ENCODE measurements at places on chromosomes 3 and 15.

GRCh38 chr3:143585720-143586456, 262.4 kb downstream of the SLC9A9 start:
- DNase-seq: no peak

GRCh38 chr15:52349052-52349700, 53.6 kb upstream of the MYO5C start:
- DNase-seq: peak; percentile 82

DNA sequence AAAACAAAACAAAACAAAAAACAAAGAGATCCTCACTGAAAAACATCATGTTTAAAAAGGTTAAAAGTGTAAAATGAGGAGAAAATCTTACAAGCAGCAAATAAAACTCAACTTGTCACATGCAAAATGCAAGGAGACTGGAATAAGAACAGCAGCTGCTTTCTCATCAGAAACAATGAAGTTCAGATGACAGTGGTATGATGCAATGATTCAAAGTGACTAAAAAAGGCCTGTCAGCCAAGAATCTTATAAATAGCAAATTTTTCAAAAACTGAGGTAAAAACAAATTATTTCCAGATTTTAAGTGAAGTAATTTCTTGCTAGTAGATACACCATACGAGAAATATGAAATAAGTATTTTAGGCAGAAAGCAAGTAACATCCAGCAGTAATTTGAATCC, 68.6 kb upstream of the EPHA3 start:
- no peak for DNase-seq

DNA sequence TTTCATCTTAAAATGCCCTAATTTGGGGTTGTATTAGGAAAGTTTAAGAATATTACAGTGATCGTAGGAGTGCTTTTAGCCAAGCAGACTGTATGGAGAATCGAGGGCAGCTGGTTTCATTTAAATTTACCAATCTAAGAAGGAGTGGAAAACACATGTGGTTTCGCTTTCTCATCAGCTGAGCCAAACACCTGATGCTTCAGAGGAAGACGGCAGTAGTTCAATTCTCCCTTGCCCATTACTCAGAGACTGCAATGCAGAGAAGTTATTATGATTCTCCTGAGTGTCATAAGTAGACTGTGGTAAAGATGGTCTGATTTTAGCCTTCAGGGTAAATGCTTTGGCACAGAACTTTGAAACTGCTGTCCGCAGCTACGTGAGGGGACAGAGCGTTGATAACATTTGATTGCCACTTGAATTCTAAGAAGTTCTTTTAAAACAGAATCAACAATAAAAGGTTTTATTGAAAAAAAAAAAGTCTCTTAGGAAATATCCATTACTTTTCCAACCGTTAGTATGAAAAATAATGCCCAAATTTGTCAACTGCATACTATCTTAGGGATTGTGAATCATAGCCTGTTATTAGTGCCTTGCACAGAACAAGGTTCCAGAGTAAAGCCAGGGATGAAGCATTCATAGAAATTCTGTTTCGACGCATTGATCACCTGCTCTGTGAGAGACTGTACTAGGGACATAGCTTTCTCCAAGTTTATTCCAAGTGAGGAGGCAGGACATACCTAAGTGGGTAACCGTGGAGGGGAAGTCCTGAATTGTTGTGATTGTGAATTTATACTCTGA, 25.6 kb downstream of the LYSMD4 start:
- DNase-seq: peak; percentile 78

GRCh38 chr15:84752700-84753099, 4.3 kb downstream of the ZNF592 start:
- peak; percentile 68 for DNase-seq

DNA sequence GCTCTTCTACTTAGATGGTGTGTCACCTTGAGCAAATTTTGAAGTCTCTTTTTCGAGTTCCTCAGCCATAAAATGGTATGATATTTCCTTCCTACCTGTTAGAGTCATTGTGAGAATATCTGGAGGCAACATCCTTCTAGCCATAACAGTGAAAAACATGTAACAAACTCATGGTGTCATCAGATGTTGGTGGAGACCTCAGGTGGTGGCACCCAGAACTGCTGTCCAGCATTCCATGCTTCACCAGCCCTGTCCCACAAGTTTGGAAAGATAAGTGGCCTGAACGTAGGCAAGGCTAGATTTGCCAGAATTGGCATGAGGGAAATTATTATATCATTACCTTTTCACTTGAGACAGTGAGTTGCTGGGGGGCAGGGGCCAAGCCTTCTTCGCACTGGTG, 30.4 kb downstream of the GASK1A start:
- DNase-seq: no peak

DNA sequence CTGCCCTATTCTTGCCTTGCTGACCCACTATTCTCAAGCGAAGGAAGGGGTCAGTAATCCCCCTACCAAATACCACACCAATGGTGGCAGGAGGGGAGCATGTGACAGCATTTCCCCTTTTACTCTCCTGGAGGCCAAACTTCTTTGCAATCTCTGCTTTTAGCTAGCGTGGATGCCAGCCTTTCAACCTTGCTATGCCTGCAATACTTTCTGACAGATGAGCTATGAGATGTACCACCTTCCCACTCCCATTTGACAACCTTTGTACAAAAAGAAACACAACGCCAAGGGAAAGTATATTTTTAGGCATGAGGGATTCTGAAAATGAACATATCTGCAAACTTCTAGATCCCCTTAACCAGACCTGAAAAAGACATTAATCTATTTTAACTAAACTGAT, 302.1 kb downstream of the FHIT start:
- no peak for DNase-seq

- no peak for DNase-seq
Measured at GRCh38 chr3:58667229-58667628, 655 bp upstream of the FAM3D start.

DNA sequence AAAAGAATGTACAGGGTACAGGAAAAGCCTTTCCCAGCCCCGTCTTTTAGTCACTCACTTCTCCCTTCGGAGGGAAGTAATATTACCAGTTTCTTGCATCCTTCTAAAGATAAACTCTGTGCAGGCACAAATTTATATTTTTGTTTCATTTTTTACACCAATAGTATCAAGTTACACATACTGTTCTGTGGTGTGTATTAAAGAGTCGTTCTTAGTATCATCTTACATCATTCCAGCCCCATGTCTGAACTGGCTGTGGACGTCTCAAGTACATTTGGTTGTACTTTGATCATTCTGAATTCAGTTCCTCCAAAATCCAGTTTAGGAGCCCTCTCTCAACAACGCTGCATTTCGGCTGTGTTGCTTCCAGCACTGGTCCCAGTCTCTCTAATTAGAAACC, 68.7 kb downstream of the LMLN start:
- peak; percentile 34 for DNase-seq

DNA sequence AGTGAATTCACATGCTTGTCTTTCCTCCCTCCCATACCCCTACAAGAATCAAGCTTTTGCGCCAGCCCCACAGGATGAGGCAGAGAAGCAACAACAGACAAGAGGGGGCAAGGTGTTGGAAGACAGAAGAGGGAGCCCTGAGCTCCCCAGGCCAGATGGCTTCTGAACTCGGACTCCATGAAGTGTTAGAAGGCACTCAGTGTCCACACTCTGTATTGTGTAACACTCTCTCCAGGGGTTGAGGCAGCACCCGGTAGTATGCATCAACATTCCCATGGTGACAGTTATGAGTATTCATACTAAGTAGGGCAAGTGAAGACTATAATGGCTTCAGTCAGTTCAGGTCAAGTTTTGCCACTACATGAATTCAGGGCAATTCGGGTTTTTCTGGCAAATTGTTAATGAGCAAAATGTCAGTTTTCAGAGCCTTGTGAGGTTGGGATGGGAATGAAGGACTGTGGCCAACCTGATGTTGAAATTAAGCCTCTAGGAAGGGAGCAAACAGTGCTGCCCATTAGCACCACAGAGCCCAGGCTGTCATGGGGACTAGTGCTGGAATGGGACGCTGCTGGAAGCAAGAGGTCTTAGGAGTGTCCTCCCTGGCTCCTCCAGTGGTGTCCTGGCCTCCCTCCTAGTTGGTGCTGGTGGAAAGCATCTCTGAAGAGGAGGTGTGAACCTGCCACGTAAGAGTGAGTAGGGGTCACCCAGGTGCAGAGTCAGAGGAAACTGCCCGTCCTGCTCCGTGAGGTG, 79.4 kb downstream of the KLF15 start:
- DNase-seq: peak; percentile 41

- DNase-seq: no peak
Measured at GRCh38 chr3:16455966-16456365, 57.5 kb downstream of the RFTN1 start.

DNA sequence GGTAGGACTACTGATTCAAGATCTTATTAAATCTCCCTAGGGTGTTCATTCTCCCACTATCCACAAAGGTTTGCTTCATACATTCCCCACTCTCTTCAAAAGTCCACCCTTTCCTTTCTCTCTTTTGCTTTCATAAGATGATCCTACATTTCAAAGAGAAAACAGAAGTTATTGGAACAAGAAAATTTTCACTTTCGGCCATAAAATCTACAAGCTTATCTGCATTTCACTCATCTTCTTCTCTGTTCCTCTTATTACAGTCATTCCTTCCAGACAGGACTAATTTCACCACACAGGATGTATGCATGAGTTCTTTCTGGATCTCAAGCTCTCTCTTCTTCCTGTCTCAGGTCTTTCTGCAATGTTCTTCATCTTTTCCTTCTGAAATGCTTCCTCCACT, 238.7 kb downstream of the ISL2 start:
- DNase-seq: no peak

- no peak for DNase-seq
Measured at GRCh38 chr3:80233576-80233975, 465.8 kb upstream of the ROBO1 start.

DNA sequence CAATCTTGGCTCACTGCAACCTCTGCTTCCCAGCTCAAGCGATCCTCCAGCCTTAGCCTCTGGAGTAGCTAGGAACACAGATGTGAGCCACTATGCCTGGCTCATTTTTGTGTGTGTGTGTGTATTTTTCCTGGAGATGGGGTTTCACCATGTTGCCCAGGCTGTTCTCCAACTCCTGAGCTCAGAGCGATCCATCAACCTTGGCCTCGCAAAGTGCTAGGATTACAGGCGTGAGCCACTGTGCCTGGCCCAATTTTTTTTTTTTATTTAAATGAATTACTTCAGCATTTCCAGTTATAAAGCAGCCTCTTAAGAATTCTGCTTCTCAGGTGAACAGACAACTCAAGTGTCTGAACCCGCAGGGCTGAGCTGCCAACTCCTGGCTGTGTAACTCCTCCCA, 20.1 kb upstream of the ST3GAL6 start:
- DNase-seq: no peak

GRCh38 chr15:77037388-77038209, 33.3 kb downstream of the TSPAN3 start:
- DNase-seq: no peak

DNA sequence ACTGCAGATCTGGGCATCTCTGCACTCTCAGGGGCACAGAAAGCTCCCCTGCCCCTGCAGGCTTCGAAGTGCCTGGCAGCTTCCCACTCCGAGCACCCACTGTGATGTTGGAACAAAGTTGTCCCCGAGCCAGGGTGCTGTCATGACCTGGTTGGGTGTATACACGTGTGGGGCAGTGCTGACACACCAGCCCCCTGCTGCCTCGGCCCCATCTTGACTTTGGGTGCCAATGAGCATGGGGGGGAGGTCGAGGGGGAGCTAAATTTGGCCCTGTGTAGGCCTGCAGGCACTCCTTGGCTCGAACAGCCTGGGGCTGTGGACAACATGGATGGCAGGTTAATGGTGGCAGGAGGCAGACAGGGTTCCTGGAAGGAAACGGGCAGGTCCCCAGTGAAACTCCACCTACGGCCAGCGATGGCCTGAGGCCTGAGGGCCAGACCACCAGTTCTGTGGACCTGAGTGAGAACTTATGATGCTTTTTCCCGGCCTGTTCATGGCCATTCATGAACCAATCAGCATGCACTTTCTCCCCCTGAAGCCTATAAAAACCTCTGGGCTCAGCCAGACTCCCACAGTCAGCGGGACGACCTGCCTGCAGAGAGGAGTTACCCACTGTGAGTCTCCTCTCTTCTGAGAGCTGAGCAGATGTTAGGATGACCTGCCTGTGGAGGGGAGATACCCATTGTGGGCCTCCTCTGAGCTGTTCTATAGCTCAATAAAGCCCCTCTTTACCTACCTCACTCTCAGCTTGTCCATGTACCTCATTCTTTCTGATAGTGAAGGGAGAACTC, 1029.1 kb upstream of the GBE1 start:
- DNase-seq: no peak

DNA sequence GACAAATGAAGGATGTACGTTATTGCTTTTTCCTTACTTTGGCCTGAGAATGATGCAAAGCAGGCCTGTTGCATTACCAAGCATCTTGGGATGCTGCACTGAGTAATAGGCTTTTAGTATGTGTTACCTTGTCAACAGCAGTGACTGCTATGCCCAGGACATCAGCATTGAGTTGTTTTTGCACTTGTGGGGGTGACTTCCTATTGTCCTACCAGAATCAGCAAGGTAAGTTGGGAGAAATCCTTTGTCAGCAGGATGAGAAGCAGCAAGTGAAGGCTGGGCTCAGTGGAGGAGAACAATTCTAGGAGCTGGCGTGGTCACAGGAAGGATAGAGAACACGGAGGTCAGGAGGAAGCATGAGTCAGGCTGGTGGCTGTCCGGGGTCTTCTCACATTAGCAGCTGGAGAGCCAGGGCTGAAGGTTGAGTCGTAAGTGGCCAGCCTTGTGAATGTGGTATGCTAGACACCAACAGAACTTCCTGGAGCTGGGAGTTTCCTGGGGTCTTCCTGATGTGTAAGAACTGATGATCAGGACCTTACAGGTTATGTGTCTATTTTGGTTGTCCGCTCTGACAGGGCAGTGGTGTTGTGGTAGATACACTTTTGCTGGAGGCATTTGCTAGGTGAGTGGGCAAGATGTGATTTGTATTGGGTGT, 142.7 kb downstream of the FNDC3B start:
- DNase-seq: peak; percentile 77

- peak; percentile 14 for DNase-seq
Measured at GRCh38 chr3:5278666-5279065, 91.2 kb downstream of the EDEM1 start.

- no peak for DNase-seq
Measured at GRCh38 chr3:193330555-193331204, 47.9 kb downstream of the ATP13A5 start.

GRCh38 chr15:63461230-63461985, 43.0 kb upstream of the USP3 start:
- no peak for DNase-seq

DNA sequence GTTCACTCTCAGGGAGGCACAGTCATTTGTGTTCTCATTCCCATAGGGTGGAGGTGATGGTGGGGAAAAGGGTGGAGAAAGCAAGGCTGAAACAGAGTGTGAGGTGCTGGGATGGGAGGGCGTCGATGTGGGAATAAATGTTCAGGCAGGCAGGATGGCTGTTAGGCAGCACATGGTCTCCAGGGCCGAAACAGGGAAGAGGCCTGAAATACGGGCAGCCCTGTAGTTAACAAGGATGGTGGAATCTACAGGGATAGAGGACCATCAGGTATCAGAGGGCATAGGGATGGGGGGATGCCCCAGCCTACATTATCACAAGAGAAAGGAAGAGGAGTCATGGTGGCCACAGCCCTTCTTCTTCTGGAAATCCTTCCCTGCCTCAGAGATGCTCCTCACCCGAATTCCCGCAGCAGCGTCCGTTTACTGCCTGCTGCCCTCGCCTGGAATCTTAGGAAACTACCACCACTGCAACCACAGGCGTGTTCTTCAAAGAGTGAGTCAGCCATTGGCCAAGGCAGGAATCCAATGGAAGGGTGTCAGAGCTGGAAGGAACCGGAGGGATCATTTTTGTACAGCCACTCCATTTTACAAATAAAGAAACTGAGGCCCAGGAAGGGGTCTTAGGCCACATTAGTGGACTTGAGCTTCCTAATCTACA, 49.7 kb upstream of the POMGNT2 start:
- peak; percentile 86 for DNase-seq
